ENCODE measurements at places on chromosomes 2 and 18.

GRCh38 chr2:217950401-217950871 is 52.4 kb downstream of the TNS1 start:
- DNase-seq = no peak

DNA sequence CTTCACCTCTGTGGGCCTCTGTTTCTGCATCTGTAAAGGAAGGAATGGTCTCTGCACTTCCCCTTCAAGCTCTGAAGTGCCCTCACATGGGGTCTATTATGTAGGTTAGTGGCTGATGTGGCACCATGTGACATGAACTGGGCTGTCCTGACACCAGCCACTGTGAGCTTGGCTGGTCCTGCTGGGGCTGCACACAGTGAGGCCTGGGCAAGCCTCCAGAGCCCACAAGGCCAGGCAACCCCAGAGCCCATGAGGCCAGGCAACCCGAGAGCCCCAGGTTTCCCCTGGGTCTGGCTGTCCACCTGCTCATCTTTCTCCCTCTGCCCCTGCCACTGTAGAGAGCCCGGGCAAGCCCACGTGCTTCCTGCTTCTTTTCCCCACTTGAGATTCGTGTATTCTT is 150.1 kb upstream of the SMAD2 start:
- no peak for DNase-seq

DNA sequence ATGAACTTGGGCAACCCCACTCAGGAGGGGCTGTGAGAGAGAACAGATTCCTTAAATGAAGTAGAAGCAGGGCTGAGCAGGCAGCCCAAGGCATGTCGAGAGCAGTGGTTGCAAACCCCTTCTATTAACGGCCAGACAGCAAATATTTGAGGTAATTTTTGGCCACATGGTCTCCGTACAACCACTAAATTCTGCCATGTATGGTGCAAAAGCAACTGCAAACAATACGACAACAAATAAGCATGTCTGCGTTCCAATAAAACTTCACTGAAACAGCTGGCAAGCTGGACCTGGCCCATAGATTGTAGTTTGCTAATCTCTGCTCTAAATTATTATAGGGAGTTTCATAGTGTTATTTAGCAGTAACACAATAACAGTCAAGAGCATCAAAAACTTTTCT is 217.0 kb upstream of the ZNF521 start:
- DNase-seq = no peak

- no peak for DNase-seq
These were observed 21.2 kb upstream of the CHRNA1 start for GRCh38 chr2:174785481-174785880.

GRCh38 chr2:181680055-181680936 is at the start of gene NEUROD1:
NEUROD1 (minus strand) TSS chr2:181680517; CDS start chr2:181678860, 1,657 bp downstream.
- no peak for DNase-seq

GRCh38 chr2:105142239-105142638 is 99.3 kb upstream of the GPR45 start:
- DNase-seq = no peak

DNA sequence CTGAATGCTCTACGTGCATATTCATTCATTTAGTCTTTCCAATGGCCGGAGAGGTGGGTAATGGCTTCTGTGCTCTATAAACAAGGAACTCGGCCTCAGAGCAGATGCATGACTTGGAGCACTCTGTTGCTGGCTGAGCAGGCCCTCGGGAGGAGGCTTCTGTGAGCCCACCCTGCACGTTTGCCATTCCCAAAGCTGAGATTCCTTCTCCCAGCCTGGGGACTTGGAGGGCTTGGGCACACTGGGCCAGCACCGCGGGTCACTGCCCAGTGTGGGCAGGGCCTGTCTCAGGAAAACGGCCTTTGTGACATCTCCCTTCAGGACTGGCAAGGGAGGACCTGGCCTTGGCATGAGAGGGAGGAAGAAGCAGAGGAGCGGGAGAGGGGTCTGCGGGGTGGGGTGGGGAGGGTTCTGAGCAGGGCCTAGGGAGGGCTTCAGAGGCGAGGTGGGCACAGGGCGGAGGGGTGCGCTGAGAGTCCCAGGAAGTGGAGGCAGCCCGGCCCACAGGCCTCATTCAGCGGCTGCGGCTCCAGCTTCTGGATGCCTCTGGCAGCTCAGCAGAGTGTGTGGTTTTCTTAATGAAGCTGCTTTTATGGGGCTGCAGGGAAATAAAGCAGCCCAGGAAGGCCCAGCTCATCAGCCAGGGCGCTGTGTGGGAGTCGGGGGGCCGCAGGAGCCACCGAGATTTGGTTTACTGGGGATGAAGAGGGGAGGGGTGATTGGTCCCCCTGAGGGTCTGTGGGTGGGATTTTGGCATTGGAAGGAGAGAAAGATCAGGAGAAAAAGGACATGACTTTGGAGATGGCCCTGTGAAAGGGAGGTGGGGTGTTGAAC is 51.7 kb upstream of the OTOF start:
- DNase-seq = no peak

- DNase-seq = no peak
These were observed 137.7 kb downstream of the ALPK2 start for GRCh38 chr18:58491113-58491696.

DNA sequence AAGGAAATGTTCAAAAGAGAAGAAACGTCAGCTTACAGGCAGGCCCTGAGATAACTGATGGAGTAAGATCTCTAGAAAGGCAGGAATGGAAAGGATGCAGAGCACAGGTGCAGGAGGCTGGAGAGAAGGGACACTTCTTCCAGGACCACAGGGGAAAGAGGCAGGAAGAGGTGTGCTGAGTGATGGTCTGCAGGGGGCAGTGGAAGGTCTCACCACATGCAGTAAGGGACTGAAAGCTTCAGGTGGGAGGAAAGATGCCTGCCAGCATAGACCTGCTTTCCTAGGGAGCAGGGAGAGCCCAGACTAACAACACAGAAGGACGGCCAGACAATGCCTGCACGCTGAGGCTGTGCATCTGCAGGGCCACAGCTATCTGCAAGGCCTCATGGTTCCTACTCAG is 156.8 kb downstream of the L3MBTL4 start:
- no peak for DNase-seq

DNA sequence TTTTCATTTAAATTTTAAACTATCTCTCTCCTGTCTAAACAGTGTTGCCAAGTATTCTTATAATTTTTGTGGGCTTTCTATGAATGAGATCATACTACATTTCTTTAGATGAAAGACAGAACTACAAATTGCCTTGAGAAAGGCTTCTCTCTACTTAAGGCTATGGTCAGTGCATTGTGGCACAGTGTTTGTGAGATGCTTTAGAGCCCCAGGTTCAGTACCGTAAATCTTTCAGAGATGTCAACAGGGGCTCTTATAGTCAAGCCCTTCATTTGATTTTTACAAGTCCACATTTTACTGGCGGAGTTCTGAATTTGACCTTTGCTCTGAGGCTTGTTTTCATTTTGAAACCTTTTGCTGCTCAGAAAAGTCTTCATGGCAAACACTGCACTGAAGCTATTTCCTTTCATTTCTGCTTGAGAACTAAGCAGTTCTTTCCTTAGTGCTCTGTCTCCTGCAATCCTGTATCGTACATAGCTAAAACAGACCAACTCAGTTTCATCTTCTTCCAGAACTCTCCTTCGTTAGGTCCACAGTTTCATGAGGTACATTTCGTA is 175.2 kb downstream of the NYAP2 start:
- no peak for DNase-seq

DNA sequence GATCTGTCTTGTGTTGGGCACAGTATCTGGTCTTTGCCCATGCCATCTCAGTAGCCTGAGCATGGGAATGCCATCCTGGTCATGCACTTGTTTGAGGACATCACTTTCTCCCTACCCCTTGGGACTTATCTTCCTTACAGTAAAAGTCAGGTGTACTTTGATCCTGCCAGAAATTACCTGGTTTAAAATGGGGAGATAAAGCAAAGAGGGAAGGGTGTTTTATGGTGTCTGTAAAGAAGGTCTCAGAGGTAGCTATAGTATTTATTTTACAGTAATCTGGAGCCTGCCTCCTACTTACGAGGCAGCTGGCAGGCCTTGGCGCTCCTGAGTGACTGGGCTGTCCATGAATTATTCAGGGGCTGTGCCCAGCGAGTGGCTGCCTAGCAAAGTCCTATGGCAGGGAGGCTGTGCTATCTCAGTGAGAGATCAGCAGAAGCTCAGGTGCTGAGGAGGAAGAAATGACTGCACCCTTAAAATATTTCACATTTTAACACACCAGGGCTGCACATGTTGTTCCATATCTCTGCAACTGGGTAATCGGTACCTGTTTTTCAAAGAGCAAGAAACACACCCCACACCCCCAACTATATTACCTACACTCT is 93.9 kb downstream of the SPTBN1 start:
- no peak for DNase-seq

- no peak for DNase-seq
These were observed 67.5 kb downstream of the MYOM1 start for GRCh38 chr18:3152294-3152693.

DNA sequence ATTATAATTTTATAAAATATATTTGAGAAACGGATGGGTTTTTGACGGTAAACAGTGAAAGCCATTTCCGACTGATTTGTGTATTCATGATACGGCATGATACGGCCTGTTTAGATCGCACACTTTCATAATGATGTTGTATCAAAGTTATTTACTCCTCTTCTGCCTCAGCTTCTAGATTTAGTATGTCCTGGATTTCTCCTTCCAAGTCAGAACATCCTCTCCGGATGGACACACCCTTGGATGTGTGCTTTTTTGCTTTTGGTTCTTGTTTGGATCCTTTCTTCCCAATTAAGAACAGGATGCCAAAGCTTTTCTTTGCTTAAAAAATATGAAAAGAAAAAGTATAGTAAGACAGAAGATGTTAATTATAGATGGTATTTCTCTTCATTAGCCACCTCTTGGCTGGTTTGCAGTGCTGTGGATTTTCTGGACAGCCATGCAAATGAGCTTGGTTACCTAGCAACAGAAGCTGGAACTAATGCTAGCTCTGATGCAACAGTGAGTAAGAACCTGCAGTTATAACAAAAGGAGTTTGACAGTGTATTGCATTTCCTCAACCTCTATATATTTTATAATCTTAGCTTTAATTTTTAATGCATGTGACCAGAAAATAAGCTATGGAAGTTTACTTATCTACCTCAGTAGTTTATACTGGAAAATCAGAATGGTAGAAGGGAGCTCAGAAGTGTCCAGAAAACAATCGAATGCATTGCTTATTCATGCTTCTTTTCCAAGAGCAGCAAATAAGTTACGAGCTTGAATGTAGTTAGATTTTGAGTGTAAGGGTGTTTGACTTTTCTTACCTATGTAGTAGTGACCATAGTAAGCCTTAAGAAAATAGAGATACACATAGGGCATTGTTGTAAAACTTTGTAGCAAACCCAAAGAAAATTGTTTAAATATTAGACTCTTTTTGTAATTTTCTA is 27.9 kb downstream of the RMND5A start:
- no peak for DNase-seq

DNA sequence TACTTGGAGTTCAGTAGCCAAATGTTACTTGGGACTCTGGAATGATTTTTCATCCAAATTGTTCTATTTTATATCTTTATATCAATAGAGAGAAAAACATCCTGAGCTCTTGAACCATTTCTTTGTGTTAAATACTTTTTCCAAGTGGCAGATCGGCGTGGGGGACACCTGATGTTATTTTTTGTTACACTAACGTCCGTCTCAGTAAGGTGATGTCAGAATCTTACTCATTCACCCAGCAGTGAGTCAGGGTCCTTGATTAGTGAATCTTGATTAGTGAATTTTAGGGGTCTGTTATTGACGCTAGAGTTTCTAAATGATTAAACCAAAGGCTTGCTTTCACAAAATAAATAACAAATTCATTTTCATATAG is 1.7 kb downstream of the MIB1 start:
- no peak for DNase-seq

DNA sequence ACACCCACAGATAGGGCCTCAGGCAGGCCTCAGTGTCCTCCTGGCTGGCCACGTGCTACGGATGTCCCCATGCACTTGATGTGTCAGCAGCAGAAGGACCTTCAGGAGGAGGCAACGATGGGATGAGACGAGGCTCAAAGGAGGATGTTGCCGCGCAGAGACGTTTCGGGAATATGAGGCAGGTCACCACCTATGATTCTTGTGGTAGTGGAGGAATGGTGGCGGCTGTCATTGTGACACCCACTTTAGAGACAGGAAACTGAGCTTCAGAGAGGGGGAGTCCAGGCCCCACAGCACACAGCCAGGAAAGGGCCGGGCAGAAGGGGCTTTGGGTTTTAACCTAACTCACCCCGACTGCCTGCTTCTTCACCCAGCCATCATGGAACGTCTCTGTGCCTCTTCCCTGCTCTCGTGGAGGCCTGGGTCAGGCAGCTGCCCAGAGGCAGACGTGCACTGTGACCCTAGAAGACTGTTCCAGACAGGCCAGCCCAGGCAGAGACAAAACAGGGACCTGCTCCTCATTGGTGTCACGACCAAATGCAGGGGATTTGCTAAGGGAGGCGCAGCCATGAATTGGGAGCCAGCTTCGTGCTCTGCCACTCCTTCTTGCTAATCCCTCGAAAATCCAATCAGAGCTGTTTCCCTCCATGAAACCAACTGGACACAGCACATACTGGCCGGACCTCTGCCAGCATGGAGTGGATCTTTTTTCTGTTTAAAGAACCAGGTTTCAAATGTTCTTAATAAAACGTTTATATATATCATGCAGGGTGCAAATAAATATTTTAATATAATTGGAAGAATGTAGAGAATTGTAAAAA is 169.2 kb downstream of the ASB1 start:
- DNase-seq = no peak

GRCh38 chr18:61797696-61798590 is 94.9 kb downstream of the RNF152 start:
- DNase-seq = no peak

- DNase-seq = no peak
These were observed 195.5 kb upstream of the KYNU start for GRCh38 chr2:142681952-142682351.

DNA sequence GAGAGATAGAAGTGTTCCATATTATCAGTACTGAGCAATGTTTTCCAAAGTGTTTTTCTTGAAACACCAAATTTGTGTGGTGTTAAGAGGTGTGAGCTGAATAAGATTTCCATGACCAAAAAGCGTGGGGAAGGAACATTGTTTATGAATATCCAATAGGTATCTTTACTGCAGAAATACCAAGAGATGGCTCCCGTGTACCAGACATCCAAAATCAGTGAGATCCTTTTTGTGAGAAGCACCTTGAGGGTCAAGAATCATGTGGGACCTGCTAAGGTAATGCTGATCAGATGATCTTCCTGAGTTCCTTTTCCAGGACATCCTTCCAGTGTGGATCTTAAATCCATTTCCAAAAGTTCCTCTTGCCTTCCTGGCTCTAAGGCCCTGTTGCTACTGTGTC is 246.0 kb downstream of the MYO3B start:
- DNase-seq = no peak

GRCh38 chr2:660586-661359 is 16.4 kb downstream of the TMEM18 start:
- DNase-seq = no peak

All from stimulated activated CD4-positive, alpha-beta T cell treated with anti-CD3 and anti-CD28 coated beads, Interleukin-1b, Interleukin-23, amount 100 ng/mL, for 1 hour (primary cell).